Adrenal gland (tissue), 19 donors: ENCODE measurements at places on chromosomes 13 and 19. TPM values are rescaled to one million over a fixed set of nuclear protein-coding genes. Genes with fewer than 3 reads are reported as not detected.

- no peak for DNase-seq
Observed at GRCh38 chr13:42638886-42639285, 64.9 kb downstream of the TNFSF11 start.

GRCh38 chr13:113371061-113371460 lies 7.1 kb upstream of the GRTP1 start:
- no peak for DNase-seq

GRCh38 chr13:78046331-78046730 lies 127.7 kb upstream of the EDNRB start:
- no peak for DNase-seq

ZNF730 gene
- polyA plus RNA-seq, result not detected

DNA sequence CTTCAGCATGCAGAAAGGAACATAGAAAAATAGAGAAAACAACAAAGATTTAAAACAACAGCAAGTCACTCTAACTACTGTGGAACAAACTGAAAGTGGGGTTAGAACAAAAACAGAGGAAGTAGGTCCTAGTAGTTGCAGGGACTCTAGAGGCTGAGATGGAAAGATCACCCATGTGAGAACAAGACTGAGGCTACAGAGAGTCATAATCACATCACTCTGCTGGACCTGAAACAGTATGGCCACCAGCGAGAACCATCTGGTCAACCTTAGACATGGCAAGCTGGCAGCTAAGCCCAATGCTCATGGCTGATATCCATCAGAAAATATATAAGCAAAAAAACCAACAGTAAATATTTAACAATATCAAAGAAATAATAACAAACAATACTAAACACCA lies 35.8 kb upstream of the ZNF724 start:
- DNase-seq, result no peak

DNA sequence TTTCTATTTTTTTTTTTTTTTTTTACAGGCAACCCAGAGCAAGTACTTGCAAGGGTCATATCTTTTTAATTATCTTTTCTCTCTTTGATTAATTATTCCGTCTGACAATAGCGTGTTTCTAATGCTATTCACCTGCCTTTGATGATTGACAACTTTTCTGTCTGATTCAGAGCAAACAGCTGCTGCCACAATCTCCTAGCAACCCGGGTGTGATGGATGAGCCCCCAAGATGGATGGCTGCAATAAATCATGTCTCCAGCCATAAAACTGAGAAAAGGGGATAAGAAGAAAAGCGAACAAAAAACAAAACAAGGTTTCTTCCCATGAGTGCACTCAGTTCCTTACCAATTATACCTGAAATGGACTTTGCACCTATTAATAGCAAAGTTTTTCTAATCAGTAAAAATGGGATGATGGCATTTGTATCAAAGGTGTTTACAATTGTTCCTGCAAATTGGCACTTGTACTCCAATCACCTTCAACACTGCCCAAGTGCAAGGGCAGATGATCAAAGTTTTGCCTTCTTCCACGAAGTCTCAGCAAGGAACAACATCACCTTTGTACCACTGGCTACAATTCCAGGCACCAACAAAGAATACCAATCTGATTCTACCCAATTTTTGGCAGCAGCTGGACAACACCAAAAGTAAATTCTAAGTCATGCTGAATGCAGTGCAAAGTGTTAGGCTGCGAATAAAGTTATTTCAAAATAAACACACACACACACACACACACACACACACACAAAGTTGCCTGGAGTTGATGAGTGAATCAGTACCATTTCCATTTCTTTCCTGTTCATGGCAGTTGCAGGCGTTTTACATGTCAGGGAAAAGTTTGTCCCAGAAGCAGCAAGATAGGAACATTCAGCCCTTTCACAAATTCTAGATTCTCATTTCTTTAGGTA lies 12.0 kb downstream of the TSHZ3 start:
- no peak for DNase-seq

SSC5D gene
- 10.0 TPM for polyA plus RNA-seq

- no peak for DNase-seq
Observed at GRCh38 chr13:23356368-23356767, 77.1 kb downstream of the SACS start.

DNA sequence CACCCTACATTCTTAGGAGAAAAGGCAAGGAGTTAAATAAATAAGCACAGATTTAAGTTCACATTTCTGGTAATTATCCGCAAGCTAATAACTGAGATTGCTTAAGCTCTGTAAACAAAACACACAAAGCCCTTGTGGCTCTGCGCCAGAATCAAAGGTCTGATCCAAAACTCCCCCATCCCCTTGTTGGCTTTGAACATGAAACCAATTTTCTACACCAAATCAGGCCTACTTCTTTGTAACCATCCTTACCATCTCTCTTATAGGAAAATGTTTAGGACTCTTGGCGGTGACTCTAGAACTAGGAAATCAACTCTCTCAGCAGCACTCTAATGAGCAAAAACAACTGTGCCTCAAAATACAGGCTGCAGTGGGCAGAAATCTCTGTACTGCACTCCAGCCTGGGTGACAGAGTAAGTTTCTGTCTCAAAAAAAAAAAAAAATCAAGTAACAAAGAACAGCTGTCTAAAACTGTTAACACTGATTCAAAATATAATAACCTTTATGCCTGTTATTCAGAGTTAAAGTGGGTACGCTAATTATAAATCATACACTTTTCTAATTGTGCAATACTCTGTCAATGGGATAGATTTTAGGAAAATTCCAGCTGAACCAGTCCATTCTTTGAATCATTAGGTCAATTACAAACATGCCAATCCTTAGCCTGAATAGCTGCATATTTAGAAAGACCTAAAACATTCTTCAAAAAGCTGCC lies 25.8 kb downstream of the ABCC4 start:
- DNase-seq, result no peak

DNA sequence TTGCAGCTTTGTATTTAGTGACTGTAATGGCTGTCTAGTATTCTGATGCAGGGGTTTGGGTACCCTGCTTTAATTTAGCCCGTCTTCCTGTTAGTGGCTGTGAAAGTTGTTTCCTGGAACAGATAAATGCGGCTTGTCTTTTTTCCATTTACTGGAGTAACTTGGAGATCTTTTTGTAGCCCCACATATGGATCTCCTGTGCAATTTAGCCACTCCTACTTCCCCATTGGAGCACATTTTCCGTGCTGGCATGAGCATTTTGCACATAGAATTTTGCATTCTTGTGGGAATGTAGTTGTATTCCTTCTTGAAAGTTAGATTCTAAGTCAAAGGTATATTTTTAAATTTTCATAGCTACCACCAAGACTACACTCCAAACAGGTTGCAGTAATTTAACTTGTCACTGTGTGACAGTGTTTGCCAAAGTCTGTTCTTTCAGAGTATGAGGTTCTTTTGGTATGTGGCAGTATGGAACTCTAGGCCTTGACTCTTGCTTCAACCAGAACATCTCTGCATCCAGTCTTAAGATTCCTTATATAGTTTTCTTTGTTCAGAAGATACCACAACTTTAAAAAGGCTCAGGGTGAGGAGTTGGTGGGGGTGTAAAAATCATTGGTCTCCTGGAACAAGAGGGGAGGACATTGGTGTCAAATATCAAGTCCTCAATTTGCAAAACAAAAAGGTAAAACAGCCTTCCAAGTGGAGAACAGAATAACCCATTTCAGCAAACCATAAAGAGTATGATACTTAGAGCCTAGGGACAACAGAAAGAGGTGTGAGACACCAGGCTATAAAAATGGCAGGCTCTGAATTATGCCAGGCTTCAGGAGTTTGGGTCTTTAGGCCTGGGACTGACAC lies 21.1 kb upstream of the CCDC97 start:
- DNase-seq, result no peak

GRCh38 chr13:57045826-57046546 lies 94.7 kb upstream of the PRR20A start:
- no peak for DNase-seq

ADPRHL1 gene
- polyA plus RNA-seq, result 3.3 TPM

- DNase-seq, result no peak
Observed at GRCh38 chr19:9041023-9041422, 30.8 kb upstream of the MUC16 start.

- DNase-seq, result no peak
Observed at GRCh38 chr13:110221406-110222117, 85.4 kb downstream of the COL4A1 start.
